Activated CD8-positive, alpha-beta T cell treated with anti-CD3 and anti-CD28 coated beads for 36 hours (primary cell): ENCODE measurements at places on chromosomes 1 and 21. TPM values are rescaled to one million over a fixed set of nuclear protein-coding genes. Genes with fewer than 3 reads are reported as not detected.

Gene KRTAP11-1
- not detected for total RNA-seq

Gene SPRR2F
- not detected for total RNA-seq

Gene UQCRH
- 396 TPM for total RNA-seq

Gene APOBEC4
- not detected for total RNA-seq

Gene TRIM67
- total RNA-seq, result not detected

Gene CYP4A22
- total RNA-seq, result not detected

GRCh38 chr1:35188578-35189392 is 4.2 kb downstream of the SFPQ start:
- peak; percentile 22 for DNase-seq

DNA sequence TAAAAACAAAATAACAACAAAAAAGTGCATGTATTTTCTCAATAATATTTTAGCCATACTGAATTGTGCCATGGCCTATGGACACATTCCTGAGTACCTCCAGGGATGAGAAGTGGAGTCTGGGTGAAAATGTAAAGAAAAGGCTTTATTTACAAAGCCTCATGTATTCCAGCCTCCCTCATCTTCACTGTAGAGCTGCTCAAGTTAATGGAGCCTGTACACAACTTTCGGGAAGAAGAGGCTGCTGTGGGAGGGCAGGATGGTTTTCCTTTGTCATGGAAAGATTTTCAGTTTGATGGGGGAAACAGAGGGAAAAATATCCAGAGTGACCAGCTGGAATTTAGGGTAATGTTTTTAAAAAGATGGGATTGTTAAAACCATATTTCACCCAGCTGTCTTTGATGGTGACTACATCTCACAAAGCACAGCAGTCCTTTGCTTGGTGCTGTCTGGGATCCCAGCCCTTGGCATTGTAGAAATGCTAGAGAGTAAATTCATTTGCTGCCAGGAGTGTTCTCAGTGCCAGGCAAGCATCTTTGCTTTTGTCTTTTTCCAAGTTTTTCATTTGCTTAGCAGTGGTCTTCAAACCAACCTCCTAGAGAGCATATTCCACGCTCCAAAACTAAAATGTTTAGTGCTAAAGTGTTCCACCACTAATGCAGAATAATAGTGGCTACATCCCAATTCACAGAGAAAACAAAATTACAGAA is 54.9 kb downstream of the DPT start:
- no peak for DNase-seq

- DNase-seq, result no peak
These were observed 44.2 kb downstream of the PTPRU start for GRCh38 chr1:29280409-29281131.

DNA sequence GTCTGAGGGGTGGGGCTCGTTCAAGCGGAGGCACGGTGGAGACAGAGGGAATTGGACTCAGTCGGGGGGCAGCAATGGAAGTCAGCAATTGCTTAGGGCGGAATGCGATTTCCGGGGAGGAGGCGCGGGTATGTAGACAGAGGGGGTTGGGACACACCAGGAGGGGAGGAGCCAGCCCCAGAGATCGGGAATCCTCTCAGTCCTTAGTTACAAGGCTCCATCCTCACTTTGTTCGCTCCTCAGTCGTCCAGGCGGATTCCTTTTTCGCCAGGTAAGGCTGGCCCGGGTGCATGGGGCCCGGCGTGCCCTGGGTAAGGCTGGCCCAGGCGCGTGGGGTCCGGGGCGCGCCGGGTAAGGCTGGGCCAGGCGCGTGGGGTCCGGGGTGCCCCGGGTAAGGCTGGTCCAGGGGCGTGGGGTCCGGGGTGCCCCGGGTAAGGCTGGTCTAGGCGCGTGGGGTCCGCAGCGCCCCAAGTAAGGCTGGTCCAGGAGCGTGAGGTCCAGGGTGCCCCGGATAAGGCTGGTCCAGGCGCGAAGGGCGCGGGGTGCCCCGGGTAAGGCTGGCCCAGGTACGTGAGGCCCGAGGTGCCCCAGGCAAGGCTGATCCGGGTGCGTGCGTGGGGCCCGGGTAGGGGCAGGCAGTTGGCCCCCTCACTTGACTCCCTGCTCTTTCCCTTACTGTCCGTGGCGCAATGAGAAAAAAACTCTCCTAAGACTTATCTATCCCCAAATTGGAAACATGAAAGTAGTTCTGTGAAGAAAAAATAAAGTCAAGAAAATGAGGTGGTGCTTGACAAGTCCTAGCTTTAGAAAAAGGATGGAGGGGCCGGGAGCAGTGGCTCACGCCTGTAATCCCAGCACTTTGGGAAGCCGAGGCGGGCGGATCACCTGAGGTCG is at the start of gene L1TD1:
TSS of gene L1TD1 (plus strand) at position 199 of the 894 bp plus-strand sequence. CDS start 11,780 bp downstream, outside the sequence.
- no peak for DNase-seq

GRCh38 chr1:201791051-201791778 is 37.7 kb upstream of the IPO9 start:
- DNase-seq, result no peak

DNA sequence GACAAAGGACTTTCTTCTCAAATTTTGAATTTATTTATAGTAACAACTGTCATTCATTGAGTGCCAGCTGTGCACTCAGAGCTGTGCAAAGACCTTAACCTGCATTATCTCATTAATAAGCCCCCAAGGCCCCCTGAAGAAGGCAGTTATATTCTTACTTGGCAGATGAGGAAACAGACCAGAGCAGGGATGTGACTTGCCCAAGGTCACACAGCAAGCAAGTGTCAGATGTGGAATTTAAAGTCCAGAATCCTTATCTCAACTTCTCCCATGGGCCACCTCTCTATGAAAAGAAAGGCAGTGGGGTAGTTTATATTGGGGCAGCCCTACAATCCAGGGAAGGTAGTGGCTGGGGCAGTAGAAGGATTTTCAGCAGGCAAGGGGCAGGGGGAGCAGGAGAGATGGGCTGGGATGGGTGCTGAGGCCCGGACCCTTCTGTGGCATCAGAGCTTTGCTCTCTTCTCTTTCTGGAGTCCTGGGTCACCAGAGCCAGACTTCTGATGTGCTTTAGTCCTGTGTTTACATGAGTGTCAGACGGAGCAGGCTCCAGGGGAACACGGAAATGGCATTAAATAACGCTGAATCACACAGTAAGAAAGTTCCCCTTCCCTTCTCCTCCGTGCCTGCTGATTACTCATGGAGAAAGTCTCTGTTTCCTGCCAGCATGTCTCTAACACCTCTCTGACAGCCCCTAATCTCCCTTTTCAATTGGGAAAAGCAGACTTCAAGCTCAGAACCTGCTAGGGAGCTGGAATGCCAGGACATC is 39.5 kb downstream of the EPHB2 start:
- peak; percentile 24 for DNase-seq

DNA sequence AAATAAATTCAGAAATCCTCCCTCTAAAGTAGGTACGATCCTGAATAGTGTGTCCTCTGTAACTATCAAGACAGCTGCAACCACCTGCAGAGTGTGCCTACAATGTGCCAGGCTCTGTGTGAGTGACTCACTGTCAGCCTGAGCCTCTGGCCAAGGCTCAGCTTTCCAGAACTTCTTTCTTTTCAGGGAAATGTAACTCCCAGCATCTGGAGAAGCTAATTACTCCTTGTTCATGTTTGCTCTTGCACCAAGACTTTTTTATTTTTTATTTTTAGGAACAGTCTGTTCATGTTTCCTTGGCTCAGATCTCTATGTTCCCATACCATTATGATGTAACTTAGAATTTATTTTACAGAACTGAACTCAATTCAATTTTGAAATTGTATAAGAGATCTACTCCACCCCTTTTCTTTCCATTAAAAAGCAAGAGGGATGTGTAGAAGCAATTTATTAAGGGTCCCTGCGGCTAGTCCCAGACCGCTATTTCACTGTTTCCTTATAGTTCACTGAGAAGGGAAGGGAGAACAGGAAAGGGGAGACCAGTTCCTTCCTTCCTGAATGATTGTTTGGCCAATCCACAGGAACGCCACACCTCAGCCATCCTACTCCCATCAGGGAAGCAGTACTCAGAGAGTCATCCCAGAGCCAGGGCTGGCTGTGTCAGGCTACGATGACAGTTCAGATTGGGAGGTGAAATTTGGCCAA is 112.4 kb upstream of the ZNF648 start:
- no peak for DNase-seq

- no peak for DNase-seq
These were observed 320.2 kb downstream of the ZP4 start for GRCh38 chr1:237570530-237570929.

DNA sequence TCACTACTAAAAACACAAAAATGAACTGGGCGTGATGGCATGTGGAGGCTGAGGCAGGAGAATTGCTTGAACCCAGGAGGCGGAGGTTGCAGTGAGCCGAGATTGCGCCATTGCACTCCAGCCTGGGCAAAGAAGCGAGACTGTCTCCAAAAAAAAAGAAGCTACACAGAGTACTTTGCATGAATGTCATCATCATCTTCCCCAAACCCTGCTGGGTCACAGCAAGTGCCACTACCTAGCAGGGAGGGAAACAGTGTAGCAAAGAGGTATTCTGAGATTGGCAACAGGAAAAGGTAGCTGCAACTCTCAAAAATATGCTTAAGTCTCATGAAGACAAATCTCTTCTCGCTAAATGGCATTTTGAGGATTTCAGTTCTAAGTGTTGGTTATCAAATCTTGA is 12.8 kb downstream of the NDC1 start:
- no peak for DNase-seq

DNA sequence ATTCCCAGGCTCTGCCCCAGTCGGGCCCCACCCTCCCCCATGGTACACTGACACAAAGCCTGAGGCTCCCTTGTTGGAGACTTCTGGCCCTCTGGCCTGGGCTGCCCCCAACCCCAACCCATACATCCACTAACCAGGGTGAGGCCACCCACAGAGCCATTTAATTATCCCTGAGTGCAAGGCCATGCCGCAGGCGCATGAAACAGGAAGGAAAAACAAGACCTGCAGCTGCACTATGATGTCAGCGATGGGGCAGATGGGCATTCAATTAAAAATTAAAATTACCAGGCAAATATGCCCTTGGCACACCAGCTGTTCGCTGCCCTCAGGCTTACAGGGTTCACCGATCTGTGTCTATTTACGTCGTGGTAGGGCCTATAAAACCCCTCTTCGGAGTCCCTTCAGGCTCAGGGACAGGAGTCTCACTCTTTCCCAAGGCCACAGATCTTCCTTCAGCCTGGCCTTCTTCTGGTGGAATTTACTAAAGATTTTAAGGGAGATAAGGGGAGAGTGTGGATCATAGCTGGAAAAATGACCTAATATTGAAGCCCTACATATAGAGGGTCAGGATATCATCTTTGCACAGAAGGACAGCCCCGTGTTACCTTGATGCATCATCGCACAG is 29.6 kb upstream of the RGS16 start:
- no peak for DNase-seq

GRCh38 chr21:32587651-32588050 is 2.3 kb upstream of the TCP10L start:
- no peak for DNase-seq

DNA sequence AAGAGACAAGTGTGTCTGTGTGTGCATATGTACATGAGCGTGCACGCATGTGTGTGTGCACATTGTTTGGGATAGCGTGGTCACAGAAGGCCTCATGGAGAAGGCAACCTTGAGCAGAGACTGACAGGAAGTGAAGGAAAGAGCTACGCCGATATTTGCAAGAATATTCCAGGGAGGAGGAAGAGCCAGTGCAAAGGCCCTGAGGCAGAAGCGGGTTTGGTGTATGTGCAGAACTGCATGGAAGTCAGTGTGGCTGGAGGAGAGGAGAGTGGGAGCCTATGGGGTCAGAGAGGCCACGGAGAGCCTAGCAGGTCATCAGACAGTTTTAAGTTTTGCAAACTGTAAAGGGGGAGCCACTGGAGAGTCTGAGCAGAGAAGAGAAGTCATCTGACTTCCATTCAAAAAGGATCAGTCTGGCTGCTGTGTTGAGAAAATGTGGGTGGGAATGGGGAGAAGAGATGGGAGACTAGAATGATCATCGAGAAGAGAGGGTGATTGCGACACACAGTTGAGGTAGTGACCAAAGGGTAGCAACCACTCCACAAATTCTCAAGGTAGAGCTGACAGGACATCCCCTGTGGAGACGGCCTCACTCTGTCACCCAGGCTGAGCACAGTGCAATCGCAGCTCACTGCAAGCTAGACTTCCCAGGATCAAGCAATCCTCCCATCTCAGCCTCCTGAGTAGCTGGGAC is 3.9 kb downstream of the CELA2B start:
- no peak for DNase-seq

- no peak for DNase-seq
These were observed 11.6 kb upstream of the SAMD11 start for GRCh38 chr1:911875-912739.

DNA sequence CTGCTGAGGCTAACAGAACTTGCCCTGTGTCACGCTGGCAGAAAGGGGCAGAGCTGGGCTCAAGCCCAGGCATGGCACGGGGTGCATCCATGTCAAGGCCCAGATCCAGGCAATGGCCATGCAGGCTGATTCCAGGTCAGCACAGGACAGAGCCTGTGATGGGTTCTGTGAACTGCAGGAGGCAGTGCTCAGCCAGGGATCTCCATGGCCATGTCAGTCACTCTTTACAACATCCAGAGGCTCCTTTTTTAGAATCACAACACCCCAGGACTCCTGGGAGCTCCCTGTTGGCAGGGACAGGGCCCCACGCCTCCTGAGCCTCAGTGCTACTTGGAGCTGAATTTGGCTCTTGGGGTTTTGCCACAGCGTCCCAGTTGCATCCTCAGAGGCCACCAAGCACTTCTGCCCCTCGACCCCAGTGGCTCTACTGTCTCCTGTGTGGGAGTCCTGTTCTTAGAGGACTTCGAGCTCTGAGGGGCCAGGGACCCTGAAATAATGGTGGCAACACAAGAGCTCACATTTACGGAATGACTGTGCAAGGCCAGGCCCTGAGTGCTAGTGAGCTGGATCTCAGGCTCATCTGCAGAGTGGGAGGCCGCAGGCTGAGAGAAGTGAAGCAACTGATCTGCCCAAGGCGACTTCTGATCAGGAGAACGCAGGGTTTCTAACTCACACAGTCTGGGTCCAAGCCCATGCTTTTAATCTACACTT is 211.5 kb downstream of the TRABD2B start:
- no peak for DNase-seq

DNA sequence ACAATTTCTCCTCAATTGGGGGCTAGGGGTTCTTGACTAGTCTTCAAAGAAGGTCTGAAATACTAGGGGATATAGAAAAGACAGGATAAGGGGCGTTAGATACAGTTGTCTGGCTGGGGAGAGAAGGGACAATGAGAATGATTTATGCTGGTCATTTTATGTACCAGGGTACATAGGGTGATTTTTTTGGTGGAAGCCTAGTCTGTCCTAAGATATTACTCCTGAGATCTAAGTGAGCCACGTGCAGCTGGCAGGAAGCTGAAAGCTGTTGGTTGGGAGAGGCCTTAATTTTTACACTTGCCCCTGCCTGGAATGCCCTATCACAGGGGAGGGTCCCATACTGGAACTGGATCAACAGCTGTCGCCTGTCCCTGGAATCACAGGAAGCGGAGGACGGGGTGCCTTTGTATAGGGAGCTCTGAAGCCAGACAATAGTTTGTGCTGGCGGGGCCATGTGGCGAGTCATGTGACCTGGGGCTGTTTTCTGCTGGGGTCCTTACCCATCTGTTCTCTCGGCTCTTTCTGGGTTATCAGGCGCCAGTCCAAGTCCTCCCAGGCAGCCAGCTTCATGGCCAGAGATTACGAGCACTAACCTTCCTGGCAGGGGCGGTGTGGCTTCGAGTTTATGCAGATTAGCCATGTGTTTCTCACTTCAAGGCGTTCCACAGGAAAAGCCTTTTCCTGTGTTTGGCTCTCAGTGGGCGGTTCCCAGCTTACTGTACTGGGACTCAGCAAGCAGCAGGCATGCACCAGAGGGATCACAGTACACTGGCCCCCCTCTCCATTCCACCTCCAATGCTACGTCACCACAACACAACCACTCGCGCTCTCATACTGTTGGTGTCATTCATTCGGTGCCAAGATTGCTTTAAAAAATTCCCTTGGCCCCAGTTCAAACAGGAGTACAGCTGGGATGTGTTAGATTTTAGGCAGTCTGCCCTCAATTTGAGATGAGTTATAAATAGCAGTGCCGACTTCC is 27.5 kb downstream of the ARID1A start:
- DNase-seq, result peak; percentile 40

GRCh38 chr1:22141554-22142314 is 1.2 kb downstream of the WNT4 start:
- DNase-seq, result no peak
